Smooth muscle cell of the coronary artery (primary cell): ENCODE measurements at places on chromosomes 4 and X. TPM values are rescaled to one million over a fixed set of nuclear protein-coding genes. Genes with fewer than 3 reads are reported as not detected.

The MAGEA10 gene
- not detected in 2 replicates for total RNA-seq

The PABPC1L2A gene
- total RNA-seq, result not detected in 2 replicates

The RBM47 gene
- 0.38 and 5.0 TPM in 2 replicates for total RNA-seq

The KIAA1210 gene
- total RNA-seq, result not detected in 2 replicates

The DUX4 gene
- total RNA-seq, result not detected in 2 replicates

The SRPX2 gene
- 42.6 and 70.9 TPM in 2 replicates for total RNA-seq

The SLC9B1 gene
- total RNA-seq, result 0.38 and 2.2 TPM in 2 replicates

The SATL1 gene
- total RNA-seq, result not detected in 2 replicates

The RBMXL3 gene
- not detected in 2 replicates for total RNA-seq

The MGST2 gene
- total RNA-seq, result 1.4 and 21.6 TPM in 2 replicates

The PABPC1L2B gene
- total RNA-seq, result not detected in 2 replicates

The POU3F4 gene
- not detected in 2 replicates for total RNA-seq

The CT83 gene
- total RNA-seq, result not detected in 2 replicates

The HSFX1 gene
- total RNA-seq, result 0.23 and 0.35 TPM in 2 replicates

The SMPX gene
- total RNA-seq, result not detected in 2 replicates

The FGA gene
- total RNA-seq, result not detected in 2 replicates

The HPGDS gene
- total RNA-seq, result not detected in 2 replicates

The SMR3B gene
- total RNA-seq, result not detected in 2 replicates

The TRPC3 gene
- total RNA-seq, result under 0.01 and 0.59 TPM in 2 replicates

The EPHA5 gene
- total RNA-seq, result 0.94 and 15.1 TPM in 2 replicates

The RADX gene
- total RNA-seq, result 0.59 and 1.7 TPM in 2 replicates

The TEX11 gene
- total RNA-seq, result not detected in 2 replicates

The USP51 gene
- 0.30 and 2.5 TPM in 2 replicates for total RNA-seq
